ENCODE measurements at places on chromosomes 5 and 9.

DNA sequence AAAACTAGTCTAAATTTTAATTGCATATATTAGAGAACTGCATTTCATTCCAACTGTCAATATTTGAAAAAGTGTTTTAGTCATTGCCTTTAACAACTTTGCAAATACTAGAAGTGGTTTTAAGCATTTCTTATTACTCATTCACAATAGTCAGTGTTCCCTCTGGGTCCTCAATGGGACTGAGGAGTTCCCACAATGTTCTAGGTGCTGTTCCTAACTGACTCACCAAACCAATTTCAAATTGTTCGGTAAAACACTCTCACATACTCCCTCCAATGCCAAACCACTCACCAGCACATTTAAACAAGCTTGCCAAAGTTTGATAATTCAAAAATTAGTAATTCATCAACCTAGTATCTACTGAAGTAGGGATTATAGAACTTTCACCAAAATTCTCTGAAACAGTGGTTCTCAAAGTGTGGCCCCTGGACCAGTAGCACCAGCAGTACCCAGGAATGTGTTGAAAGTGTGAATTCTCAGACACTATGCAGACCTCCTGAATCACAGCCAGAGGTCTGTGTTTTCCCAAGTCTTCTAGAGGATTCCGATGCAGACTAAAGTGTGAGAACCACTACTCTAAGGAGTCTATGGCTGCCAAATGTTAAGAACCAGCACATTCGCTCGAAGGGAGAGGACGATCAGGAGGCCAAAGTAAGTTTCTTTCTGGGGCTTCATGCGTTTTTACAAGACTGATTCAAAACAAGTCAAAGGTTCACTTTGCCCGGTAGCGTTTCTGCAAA lies 72.8 kb downstream of the APBA1 start:
- DNase-seq = no peak

DNA sequence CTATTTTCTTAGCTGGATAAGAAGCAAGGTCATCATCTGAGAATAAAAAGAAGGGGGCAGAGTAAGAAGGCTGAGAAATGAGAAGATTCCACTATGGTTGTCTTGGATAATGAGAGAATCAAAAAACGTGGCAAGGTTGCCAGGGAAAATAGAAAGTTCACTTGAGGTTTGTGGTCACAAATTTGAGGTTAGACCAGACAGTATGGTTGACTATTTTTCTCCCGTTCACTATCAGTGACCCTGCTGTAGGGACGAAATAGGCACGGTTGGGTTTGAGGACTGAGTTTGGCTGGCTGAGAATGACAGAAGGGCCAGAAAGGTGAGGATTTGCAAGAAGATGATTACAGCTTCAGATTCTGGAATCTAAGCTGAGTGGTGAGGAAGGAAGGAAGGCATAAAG lies 266.0 kb upstream of the ZNF462 start:
- no peak for DNase-seq

DNA sequence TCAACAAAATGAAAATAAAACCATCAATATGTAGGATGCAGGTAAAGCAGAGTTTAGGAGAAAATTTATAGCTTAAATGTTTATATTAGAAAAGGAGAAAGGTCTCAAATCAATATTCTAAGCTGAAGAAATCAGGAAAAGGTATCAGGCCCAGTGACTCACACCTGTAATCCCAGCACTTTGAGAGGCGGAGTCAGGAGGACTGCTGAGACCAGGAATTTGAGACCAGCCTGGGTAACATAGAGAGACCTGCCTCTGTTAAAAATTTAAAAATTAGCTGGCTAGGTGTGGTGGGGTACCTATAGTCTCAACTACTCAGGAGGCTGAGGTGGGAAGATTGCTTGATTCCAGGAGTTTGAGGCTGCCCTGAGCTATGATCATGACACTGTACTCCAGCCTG lies 32.2 kb downstream of the CCDC69 start:
- DNase-seq = no peak

GRCh38 chr5:171806976-171807747 lies 21.5 kb downstream of the SMIM23 start:
- peak; percentile 11 for DNase-seq

DNA sequence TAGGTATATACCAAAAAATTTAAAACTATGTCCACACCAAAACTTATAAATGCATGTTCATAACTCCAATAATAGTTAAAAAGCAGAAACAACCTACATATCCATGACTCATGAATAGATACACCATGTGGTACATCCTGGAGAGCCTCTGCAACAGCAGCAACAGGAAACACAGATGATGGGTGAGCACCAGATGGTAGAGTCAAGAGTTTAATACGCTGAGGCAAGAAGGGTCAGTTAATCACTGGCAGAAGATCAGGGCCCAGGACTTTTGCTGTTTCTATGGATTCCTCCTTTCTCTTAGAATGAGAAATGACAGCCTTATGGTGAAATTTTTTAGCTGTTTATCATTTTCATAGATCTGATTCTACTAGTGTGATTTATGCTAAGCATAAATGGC lies 351.8 kb upstream of the ADAMTSL1 start:
- DNase-seq = no peak

DNA sequence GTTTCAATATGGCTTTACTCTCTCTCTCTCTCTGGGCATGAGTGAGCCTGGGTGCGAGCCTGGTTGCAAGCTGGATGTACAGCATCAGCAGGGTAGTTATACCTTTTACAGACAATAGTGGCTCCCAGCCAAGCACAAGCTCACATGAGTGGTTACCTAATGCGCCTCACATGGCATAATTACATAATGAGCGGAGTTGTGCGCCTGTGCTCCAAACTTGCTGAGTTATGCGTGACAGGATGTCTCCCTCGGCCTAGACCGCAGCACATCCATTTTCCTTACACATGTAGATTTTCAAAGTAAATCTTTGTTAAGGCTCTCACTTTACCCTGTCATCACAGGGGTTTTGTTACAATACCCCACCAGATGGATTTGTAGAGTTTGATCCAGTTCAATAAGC lies 233.5 kb upstream of the WWC1 start:
- DNase-seq = no peak

DNA sequence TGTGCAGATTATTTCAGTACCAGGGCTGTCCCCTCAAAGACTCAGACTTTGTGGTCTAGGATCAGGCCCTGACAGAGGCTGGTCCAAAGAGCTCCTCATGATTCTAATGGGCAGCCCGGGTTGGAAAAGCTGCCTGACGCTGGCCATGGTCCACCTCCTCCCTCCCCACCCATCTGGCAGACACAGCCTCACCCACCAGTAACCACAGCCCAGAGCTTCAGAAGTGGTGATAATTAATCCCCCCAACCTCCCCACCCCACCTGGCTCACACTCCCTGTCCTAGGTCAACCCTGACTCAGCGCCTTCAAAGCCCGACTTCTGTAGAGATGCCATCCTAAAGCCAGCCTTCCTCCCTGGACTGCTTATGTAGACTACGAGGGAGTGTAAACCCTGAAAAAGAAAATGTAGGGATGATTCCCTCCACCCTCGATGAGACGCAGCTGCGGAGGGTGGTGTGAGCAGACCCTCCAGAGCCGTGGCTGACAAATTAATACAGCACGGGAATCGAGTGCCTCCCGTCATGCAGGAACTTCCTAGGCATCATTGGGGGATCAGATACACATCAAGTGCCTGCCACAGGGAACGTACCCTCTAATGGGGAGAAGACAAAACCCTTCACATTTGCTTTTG lies 7.0 kb downstream of the UBE2QL1 start:
- DNase-seq = no peak

DNA sequence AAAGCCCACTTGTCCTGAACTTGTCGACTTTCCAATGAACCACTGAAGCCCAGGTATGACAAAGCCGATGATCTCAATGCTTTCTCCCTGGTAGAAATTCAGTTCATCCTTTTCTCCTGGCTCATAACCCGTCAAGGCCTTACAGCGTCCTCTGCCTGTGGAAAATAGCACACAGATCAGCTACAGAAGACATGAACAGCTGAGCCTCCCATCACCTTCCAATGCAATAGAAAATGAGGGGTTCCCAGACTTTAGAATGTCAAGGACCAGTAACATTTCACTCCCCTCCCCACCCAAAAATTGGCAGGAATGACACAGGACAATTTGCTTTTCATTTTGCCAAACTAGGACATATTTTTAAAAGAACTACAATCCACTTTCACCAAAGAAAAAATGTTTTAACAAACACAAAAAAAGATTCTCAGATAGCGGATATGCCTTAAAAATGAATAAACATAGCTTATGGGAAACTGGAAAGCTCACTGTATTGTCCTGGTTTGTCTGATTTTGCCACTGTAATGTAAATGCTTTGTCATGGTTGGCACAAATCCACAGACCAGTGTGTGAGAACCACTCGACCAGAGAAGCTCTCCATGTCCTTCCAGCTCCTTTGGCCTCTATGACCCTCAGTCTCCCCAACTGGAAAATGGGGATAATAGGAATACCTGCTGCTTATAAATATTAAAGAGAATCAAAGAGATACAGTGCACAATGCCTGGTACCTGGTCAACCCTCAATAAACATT lies 24.4 kb downstream of the SH3TC2 start:
- DNase-seq = no peak

DNA sequence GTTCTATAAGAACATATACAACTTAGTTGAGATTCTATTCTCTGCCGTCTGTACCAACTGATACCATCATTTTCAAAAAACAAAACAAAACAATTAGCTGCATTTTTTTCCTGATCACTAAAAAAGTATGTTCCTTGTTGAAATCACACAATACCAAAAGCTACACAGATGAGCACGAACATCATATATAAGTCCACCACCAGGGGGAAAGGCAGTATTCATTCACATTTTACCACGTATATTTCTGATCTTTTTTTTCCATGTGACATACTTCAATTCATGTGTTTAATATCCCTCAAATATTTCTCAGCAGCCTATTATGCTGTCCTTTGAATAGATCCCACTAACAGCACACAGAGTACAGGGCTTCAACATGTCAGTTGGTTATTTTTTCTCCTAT lies 40.6 kb downstream of the IRX2 start:
- DNase-seq = peak; percentile 63

- peak; percentile 51 for DNase-seq
Measured at GRCh38 chr5:31470608-31471007, 61.3 kb downstream of the DROSHA start.

GRCh38 chr5:145872914-145873313 lies at the start of gene GRXCR2:
Gene GRXCR2, minus strand, starts transcription at chr5:145873014. Its CDS starts 46 bp downstream, at chr5:145872968.
- DNase-seq = no peak

DNA sequence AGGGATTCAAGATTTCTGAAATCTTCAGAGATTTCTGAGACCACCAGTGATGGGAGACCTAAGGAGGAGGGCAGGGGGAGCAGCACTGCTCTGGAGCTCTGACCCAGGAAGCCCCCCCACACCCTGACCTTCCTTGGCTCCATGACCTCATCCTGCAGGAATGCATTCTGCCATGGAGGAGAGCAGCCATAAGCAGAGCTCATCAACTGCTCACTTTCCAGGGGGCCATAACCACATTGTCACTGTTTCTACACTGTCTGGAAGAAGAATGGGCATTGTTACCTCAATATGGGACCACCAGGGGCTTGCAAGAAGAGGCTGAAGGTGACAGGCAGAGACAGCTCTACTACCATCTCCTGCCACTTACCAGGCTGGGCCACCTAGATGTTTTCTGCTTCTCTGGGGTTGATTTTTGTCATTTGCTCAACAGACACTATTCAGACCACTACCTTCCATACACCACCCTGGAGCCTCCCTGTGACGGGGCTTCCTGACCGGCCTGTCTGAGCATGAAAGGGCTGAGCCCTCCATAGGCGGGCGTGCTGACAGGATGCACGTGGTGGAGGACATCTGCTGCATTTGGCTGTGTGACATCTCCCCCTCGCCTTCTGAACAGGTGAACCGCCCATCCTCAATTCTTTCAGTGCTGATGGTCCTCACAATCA lies 2.3 kb upstream of the TSC1 start:
- no peak for DNase-seq

DNA sequence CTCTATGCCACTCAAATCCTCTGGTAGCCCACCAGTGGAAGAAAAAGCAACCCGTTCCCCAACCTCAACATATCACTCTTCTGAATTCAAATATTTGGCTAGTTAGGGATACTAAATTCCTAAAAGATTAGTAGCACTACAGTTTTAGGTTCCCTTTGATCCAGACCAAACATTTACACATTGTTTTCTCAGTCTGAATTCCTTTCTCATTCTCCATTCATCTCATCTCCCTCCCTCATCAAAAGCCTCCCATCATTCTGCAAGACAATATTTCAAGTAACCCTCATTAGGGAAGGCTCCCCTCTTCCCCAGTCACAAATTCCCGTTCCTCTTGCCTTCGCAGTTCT lies 26.3 kb downstream of the ADAM19 start:
- no peak for DNase-seq

DNA sequence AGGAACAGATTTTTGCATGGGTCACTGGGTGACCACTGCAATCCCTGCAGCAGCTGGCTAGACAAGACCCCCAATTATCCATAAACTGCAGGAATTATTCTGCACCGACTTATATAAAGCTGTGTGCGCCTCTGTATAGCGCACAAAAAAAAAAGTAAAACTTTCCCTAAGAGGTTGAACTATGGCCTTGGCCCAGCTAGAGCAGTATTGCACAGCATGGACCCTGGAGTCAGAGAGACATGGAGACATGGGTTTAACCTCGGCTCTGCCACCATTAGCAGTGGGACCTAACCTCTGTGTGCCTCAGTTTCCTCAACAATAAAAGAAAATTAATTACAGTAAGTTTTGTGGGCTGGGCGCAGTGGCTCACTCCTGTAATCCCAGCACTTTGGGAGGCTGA lies 17.1 kb upstream of the GRPEL2 start:
- no peak for DNase-seq

DNA sequence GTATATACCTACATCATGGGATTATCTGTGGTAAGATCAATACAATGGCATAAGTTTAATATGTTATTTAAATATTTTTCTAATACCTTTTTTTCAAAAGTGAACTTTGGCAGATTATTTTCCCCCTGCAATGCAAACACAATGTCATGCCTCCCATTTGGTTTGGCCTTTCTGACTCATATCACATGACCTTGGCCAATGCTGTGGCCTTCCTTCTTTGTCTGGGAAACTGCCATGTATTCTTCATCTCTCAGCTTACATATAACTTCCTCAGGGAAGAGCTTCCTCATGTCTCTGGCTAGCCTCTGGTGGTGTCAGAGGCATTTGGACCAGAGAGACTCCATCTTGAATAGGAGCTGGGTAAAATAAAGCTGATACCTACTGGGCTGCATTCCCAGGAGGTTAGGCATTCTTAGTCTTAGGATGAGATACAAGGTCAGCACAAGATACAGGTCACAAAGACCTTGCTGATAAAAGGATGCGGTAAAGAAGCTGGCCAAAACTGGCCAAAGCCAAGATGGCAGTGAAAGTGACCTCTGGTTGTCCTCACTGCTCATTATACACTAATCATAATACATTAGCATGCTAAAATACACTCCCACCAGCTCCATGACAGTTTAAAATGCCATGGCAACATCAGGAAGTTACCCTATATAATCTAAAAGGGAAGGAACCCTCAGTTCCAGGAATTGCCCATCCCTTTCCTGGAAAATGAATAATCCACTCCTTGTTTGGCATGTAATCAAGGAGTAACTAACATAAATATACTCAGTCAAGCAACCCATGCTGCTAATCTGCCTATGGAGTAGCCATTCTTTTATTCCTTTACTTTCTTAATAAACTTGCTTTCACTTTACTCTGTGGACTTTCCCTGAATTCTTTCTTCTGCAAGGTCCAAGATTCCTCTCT lies 76.0 kb downstream of the C9orf153 start:
- no peak for DNase-seq
